ENCODE measurements at places on chromosomes 7 and 10.

GRCh38 chr10:96646301-96646700 is 59.5 kb upstream of the TM9SF3 start:
- DNase-seq: no peak

DNA sequence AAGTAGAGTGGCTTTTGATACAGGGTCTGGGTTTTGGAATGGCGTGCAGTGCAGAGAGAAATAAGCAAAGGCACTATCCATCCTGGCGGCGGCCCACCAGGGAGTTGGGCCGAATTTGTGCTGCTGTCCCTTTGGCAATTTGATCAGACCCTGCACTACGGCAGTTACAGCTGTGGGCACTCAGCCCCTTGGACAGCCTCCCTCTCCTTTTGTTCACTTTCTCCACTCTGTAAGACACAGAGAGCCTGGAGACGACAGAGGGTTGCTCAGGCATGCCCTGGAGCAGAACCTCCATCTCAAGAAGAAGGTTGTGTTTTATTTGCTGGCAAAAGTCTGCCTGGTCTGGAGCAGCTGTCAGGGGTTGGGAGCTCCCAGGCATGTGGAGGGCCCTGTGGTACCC is 55.8 kb downstream of the LHPP start:
- no peak for DNase-seq

DNA sequence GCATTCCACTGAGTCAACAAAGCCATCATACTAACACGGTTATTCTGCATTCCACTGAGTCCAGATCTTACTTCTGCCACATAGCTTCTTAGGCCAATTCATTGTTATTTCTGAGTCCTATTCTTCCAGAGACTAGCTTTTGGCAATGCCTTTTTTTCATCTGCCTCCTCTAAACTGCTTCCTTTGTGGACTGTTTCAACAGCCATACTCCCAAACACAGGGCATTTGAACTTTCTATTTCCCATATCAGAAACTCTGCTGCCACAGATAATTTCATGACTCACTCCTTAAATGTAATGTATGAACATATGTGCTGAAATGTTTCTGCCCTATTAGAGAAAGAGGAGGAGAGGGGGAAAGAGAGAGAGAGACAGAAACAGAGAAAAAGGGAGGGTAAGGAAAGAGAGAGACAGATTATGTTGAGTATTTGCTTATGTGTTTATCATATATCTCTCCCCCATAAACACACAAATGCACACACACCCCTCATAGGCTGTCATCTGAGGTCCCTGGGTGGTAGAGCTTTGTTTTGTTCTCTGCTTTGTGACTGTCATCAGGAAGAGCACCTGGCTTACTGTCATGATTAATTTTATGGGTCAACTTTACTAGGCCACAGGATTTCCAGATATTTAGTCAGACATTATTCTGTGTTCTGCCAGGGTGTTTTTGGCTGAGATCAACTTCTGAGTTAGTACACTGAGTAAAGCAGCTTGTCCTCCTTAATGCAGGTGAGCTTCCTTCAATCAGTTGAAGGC is 308.0 kb upstream of the KCND2 start:
- DNase-seq: no peak

DNA sequence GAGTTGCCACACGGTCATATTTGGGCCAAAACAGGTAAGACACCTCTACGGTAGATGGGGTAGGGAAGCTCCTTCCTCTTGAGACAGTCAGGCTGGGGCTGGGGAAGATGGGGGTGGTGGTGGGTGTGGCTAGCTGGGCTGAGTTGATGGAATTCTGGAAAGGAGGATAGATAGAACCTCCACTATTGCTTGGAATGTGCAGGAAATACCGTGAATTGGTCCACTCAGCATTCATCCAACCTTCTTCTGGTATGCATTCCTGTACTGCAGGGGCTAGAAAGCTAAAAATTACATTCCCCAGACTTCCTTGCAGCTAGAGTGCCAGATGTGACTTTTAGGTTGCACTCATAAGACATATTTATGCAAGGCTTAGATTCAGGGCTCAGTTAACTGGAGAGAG is 24.8 kb downstream of the TLX1 start:
- no peak for DNase-seq

- DNase-seq: no peak
These were observed 106.3 kb downstream of the INPP5A start for GRCh38 chr10:132643709-132644526.

DNA sequence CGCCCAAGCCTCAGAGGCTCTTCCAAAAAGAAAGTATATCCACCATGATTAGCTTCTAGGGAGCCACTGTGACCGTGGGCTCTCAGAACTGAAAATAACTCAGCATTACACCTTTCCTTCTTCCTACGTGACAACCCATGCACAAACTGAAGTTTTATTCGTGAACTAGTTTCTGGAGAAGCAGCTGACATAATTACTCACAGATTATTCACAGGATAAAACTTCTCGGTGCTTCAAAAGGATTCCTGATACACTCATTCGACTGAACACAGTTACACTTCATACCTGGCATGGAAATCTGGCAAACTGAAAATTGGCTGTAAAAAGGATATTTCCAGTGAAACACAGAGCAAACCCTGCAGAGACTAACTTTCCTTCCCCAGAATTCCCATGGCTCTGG is 139.2 kb upstream of the PTER start:
- DNase-seq: no peak

DNA sequence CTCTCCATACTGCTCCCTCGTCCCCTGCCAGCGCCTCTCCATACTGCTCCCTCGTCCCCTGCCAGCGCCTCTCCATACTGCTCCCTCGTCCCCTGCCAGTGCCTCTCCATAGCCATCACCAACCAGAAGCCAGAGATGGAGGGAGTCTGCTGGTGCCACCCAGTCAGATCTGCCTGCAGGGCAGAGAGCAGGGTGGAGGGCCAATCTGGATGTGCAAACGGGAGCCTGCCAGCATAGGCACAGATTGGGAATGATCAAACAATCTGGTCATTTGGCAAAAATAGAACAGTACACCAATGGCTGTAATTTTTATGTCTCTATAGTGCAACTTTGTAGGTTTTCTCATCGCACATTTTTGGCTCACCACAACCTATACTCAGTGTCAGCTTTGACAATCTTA is 76.9 kb upstream of the LRRC4 start:
- no peak for DNase-seq

GRCh38 chr7:40546616-40547501 is 412.1 kb downstream of the SUGCT start:
- no peak for DNase-seq

- DNase-seq: no peak
These were observed 14.7 kb downstream of the CDNF start for GRCh38 chr10:14822879-14823755.

GRCh38 chr10:17250736-17251135 is 22.7 kb downstream of the VIM start:
- DNase-seq: no peak

- peak; percentile 43 for DNase-seq
These were observed 13.0 kb downstream of the STK32C start for GRCh38 chr10:132294561-132295318.

DNA sequence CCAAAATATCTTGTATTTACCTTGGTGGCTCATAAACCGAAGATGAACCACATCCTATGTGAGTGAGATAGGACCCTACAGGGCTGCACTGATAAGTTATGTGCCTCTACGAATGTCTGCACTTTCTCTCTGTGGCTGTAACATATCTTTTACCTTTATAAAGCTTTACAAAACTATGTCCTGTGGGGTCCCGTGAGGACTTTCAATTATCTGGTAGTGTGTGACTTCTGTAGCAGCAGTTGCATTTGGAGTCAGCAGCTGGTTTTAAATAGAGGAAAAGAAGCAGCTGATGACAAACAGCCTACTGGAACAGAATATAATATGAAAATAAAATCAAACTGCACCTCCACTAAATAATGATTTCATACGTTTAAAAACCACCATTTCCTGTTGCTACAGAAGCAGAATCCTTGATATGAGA is 222.4 kb upstream of the GNAI1 start:
- no peak for DNase-seq

GRCh38 chr7:142248-142941 is 50.0 kb upstream of the FAM20C start:
- DNase-seq: no peak

DNA sequence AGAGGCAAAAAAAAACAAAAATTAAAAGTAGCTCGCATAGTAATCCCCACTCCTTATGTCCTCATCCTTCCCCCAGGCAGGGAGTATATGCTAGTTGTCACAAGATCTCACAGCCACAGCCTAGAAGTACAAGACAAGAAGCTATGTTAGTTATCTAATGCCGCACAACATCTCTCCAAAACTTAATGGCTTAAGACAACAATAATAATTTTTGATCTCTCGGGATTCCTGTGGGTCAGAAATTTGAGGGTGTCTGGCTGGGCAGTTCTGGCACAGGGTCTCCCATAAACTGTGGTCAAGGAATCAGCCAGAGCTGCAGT is 39.7 kb downstream of the CPVL start:
- no peak for DNase-seq

GRCh38 chr10:50470798-50471582 is 152.8 kb downstream of the SGMS1 start:
- no peak for DNase-seq

- DNase-seq: no peak
These were observed 30.0 kb downstream of the SGMS1 start for GRCh38 chr10:50593523-50594376.

DNA sequence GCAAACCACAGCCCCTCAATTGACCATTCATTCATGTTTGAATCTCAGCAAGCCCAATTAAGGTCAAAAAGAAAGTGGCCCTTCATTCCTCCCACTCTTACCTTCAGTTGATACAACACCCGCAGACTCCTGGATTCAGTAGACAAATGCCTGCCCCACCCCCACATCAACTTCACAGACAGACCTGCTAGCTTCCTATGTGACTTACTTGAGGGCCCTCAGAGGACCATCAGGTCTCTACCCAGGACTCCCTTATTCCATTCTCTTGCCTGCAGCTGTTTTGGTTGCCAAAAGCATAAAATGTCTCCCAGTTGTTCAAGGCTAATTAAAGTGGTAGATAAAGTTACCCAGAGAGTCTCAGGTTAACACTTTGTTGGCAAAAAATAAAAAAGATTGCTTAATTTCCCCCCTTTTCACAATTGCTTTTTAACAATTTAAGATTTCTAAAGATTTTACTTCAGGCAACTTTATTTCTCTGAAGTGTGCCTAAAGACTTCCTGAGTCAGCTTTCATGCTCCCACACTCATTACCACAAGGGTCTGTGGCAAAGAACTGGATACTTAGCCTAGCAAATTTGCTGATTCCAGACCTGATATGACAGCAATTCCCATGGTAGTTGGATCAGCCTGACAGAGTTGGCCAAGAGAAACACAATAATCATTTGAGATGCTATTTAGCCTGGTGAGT is 3.3 kb upstream of the MTERF1 start:
- no peak for DNase-seq

DNA sequence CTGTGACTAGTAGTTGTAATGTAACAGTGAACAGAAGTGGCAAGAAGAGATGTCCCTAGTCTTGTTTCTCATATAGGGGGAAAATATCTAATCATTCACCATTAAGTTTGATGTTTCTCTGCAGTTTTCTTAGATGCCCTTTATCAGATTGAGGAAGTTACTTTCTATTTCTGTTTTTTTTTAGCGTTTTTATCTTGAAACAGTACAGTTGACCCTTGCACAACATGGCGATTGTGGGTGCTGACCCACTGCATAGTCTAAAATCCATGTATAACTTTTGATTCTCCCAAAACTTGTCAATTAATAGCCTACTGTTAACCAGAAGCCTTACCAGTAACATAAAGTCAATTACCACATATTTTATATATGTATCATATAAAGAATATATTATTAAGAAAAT is 192.0 kb downstream of the ADK start:
- DNase-seq: no peak

DNA sequence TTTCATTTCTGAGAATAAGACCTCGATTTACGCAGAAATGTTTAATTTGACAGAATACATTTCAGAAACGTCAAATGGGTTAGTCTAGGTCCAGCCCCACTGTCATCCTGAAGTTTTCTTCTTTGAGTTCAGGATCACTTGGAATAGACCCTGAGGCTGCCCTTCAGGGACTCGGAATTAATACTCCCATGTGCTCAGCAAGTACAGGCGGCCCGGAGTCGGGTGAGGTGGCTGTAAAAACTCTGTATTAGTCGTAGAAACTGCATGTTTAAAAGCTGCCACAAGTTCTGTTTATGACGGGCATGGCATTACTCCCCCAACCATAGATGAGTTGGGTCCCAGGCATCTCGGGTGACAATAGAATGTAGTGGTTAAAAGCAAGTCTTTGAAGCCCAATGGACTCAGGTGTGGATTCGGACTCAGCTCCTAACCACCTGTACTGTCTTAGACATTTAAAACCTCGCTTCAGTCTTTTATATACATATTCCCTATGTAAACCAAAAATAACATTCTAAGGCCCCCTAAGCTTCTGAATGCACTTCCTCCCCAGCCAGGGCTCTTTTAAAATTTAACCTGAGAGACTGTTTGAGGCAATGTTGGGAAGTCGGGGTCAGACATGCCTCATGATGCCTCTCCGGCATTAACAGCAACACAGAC is 216.3 kb downstream of the ADARB2 start:
- DNase-seq: no peak

DNA sequence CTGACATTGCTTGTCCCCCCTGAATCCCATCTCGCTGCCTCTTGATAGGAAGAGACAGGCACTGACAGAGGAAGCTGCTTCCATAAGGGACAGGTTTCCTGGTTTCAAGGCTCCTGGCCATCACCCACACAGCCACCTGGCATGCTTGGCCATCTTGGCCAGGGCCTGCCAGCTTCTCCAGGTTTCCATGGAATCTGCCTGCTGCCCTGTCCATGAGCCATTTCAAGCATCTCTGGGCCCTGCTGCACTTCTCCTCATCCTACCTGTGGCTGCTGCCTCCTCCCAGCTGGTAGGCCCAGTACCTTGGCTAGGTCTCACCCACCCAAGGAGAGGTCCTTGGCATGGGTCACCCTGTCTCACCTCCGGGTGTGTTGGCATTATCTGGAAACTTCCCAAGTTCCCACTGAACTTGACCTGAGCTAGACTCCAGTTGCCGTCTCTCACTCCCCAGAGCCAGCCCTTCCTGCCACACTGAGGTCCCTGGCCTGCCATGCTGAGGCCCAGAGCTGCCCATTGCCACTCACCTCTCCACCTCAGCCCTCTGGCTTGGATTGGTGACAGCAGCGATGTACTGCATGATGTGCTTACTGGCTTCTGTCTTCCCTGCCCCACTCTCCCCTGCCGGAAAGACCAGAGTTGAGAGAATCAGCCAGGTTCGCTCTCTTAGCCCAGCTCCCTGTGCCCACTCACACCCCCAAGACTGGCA is 2.6 kb downstream of the MYO1G start:
- DNase-seq: no peak

- no peak for DNase-seq
These were observed at the start of gene CUX1 for GRCh38 chr7:101817471-101818286. CUX1 (plus strand) TSS chr7:101817626; CDS start chr7:101817640, 14 bp downstream.

GRCh38 chr10:95411635-95412034 is 120.8 kb upstream of the PDLIM1 start:
- no peak for DNase-seq

GRCh38 chr10:122051609-122052385 is 62.8 kb downstream of the TACC2 start:
- no peak for DNase-seq

DNA sequence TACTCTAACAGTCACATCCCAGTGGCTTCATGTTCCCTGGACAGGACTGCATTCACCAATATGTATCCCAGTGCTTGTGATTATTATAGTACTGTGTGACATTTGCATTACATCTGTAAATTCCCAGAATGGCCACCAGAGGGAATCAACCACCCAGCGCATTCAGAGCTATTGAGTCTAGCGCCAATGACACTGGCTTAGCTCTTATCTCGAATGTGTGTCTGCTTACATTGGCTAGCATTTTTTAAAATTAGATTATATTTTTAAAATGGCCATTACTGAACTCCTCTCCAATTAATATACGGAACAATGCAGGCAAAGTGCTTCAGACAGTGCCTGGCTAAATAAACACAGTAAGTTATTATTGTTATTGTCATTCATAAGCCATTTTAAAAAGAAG is 36.3 kb downstream of the TRIL start:
- peak; percentile 16 for DNase-seq
